CD4-positive, alpha-beta T cell treated with Interleukin-6 at 100 ng/mL for 8 hours (primary cell): ENCODE measurements at places on chromosomes 3 and 15.
A peak's percentile ranks its signal among the peaks of the same experiment; 100 is the strongest.

DNA sequence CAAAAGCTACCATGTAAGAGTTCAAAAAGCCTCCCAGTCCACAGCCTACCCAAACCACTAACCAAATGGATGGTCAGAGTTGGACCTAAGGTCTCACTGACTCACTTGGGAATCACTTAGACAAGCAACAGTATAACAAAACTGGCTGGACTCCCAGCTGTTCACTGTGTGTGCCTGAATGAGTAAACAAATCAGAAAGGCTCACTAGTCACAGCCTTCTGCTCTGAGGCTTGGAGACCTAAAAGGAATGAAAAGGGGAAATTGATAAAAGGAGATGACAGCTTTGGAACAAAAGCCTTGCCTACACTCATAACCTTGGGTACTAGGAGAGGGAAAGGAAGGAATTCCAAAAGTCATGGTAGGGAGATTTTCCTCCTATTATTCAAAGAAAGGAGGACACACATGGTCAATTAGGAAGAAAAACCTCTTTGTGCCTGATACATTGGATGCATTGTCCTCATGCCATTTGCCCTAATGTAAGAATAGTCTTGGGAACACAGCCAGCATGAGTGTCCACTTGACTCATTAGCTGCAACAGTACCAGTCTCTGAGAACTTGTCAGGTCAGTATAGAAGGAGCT is 92.3 kb downstream of the FRMD5 start:
- no peak for DNase-seq

- DNase-seq = no peak
Observed at GRCh38 chr3:130758624-130759369, 12.2 kb upstream of the PIK3R4 start.

- DNase-seq = no peak
Observed at GRCh38 chr3:133865136-133865855, 30.4 kb downstream of the RAB6B start.

DNA sequence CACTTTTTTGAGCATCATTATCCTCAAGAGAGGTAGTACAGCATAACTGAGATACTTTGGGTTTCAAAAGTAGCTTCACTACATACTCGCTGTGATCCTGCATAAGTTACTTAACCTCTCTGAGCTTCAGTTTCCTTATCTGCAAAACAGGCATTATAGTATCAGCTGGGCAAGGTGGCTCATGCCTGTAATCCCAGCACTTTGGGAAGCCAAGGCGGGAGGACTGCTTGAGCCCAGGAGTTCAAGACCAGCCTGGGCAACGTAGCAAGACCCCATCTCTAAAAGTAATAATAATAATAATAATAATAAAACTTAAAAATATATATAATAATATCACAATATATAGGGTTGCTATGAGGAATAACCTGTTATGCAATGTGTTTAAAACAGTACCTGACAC is 10.9 kb downstream of the CIAO2A start:
- no peak for DNase-seq

DNA sequence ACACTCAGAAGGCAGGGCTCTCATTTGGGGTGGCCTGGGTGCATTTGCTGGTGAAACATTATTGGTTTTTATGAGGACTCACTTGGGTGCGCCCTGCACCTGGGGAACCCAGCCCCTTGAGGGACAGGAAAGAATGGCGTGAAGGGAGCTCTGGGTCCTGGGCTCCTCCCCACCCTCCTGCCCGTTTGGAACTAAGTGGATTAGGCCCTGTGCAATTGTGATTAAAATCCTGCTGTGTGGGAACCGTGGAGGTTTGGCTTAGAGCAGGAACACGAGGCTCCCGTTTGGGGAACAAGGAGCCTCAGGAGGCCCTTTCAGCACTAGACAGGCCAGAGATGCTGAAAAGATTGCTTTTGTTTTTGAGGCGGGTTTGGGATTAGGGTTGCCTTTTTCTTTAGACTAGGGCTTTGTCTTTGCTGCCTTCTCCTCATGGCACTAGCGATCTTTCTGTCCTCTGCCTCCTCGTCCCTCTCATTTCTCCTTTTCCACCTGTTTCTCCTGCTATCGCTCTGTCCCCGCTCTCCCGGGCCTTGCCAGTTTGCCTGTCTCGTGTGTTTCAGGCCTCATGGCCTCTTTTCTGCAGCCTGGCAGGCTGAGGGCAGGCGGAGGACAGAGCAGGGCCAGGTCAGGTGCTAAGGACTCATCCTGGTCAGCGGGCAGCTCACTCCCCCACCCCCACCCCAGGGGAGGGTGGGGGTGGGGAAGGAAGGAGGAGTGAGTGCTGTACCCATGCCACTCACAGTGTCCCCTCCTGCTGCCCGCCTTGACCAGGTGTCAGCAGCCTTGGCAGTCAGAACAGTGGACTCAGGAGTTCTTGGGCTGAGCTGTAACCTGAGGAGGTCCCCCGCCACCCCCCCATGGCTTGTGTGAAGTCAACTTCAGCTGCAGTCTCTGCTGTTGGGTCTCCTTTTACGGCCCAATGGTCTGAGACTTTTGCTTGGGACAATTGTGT is 8.6 kb downstream of the MAPKAPK3 start:
- DNase-seq = no peak

- DNase-seq = no peak
Observed at GRCh38 chr15:88072598-88073390, 183.7 kb downstream of the NTRK3 start.

GRCh38 chr15:74402873-74403587 is 30.7 kb downstream of the SEMA7A start:
- peak; percentile 60 for DNase-seq

DNA sequence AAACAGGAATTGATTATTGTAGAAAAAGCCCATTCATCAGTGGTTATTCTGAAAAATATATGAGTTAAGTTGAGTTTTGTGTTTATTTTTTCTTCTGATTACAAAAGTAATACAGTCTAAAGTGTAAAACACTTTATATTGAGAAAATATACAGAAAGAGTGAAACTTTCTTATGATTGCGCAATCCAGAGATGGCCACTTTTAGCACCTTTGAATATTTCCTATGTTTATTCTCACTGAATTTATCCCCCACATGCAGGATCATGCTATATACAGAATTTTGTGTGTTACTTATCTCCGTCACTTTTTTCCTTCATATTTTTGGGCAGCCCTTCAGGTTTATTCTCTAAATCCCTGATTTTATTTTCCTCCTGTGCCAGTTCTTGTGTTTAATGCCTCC is 285.2 kb downstream of the NAALADL2 start:
- DNase-seq = no peak

- DNase-seq = no peak
Observed at GRCh38 chr3:177362626-177363025, 165.3 kb upstream of the TBL1XR1 start.

GRCh38 chr3:75303741-75304140 is 360.4 kb upstream of the FRG2C start:
- no peak for DNase-seq

DNA sequence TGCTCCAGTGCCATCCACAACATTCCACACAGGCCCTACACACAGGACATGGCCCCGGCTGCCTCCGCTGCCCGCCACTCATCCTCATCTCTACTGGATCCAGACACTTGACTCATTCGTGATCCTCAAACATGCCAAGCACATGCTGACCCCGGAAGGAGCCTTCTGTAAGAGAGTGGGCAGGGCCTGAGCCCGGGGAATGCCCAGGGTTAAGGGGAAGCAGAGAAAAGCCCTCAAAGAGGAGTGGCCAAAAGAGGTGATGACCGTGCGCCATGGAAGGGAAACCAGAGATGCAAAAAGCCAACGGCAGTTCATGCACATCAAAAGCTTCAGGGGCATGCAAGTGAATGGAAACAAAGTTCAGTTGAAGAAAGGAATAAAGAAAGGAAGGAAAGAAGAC is 46.1 kb downstream of the RFTN1 start:
- DNase-seq = peak; percentile 15

DNA sequence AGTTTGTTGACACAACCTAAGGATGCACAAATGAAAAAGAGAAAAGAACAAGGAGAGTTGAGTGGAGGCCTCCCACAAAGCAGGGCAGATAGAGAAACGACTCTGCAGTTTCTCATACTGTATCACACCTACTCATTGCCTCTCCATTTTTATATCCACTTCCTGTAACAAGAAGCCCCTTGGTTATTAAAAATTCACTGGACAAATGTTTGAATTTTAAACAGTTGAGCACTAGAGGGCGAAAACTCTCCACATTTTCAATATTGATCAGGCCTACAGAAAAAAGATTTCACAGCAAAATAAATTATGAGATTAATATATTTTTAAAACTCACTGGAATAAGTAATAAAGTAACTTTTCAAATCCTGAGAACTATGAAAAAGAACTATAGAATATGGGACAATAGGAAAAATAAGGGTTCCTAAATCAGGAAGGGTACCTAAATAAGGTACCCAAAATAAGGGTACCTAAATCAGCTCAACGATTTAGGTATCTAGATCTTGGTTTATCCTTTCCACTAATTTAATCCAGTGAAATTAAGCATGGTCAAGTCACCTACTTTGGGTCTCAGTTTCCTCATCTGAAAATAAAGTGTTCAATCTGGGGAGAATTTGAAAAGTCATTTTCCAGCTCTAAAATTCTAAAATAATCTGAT is 47.0 kb upstream of the PPIB start:
- DNase-seq = no peak

GRCh38 chr3:185959609-185960521 is 22.1 kb upstream of the TRA2B start:
- DNase-seq = no peak

DNA sequence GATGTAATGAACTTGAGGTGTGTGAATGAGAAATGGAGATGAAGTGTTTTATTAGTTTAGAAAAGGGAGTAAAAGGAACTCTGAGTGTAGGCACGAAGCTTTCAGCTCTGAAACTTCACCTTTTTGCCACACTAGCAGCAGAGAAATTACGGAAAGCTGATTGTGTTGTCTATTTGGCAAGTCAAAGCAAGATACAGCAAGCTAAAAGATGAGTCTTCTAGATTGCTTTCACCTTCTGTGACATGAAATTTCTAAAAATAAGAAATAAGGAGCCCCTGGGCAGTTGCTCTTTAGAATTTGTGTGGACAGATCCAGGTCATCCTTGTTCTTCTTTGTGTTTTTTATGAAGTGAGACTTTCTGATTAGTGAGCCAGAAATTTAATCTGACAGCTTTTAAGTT is 143.4 kb downstream of the FNDC3B start:
- no peak for DNase-seq

GRCh38 chr3:81531263-81531662 is 230.2 kb downstream of the GBE1 start:
- no peak for DNase-seq

GRCh38 chr3:126533506-126533905 is 9.6 kb downstream of the CHST13 start:
- no peak for DNase-seq

DNA sequence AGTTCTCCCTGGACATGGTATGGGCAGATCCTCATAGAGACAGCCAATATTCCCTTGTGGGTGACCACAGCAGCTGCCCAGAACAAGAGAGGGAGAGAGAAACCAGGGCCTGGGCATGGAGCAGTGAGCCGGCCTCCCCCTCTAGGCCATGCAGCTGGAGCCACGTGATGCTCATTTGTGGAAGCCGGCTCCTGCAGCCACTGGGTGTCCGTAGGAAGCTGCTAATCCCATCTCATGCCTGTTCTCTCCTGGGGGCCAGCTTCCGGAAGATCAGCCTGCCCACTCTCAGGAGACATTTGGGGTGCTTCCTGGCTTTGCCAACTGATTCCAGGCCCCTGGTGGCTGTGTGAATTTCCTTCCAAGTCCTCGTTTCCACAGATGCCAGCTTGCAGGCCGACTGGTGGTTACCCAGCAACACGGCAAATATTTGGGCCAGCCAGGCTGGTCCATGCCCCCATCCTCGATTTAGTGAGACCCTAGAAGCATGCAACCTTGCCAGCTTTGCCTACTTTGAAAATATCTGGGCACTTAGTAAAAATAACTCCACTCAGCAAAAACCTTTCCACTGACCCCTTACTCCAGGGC is 55.3 kb downstream of the LINGO1 start:
- no peak for DNase-seq

DNA sequence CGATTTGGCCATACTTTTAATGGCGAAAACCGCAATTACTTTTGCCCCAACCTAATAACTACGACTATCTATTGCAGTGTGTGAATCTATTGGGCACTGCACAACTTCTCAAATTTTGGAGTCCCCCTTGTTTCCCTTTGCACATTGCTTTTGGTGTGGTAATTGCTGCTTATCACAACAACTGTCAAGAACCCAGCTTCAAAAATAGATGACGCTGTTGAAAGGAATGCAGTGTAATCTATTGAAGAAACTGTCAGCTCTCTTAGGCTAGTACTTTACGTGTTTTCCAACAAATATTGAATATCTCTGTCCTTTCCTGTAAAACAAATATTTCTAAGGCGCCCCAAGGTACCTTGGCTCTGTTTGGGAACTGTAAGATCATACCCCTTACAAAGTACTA is 222.8 kb upstream of the UBE2E2 start:
- DNase-seq = no peak

- no peak for DNase-seq
Observed at GRCh38 chr15:35540021-35540420, 5.9 kb downstream of the DPH6 start.

GRCh38 chr3:131427226-131427625 is 45.7 kb downstream of the NUDT16 start:
- no peak for DNase-seq

DNA sequence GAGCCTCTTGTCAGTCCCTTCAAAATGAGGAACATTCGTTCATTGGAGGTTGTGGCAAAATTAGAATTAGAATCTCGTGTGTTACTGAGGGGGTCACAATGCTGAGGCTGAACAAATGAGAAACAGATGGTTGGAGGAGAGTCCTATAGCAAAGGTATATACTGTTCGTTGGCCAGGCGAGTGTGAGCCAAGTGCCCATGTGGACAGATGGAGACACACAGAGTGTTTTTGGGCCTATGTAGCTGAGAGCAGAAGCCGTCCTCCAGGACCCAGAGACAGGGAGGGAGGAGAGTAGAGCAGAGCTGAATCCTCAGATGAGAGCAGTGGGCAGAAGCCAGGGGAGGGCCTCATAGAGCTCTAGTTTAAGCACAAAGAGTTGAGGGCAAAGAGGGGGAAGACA is 98.9 kb downstream of the NR1D2 start:
- DNase-seq = no peak

DNA sequence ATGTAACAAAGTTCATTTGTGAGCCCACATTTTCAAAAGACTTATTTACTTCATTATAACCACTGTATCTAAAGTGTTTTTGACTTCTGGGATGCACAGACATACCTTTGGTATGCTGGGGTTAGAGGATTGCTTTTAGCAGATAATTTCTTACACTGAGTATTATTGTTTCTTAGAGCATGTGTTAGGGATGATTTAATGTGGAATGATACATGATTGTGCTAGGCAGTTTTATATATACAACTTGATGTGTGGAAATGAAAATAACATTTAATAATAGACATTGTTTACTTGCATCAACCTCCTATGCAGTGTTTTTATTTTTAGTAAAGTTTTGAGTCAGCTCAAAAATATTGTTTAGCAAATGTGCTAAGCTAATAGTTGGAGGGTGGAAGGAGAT is 3.4 kb downstream of the KIF23 start:
- no peak for DNase-seq
